Hepatocyte (in vitro differentiated cells): ENCODE measurements at places on chromosomes 4 and X.

- DNase-seq, result no peak
These were observed 27.7 kb downstream of the PAK3 start for GRCh38 chrX:111123606-111124179.

- DNase-seq, result no peak
These were observed 66.9 kb upstream of the PCDH7 start for GRCh38 chr4:30653291-30653690.

- no peak for DNase-seq
These were observed 222.4 kb downstream of the GPAT3 start for GRCh38 chr4:83758285-83758684.

- no peak for DNase-seq
These were observed 45.0 kb downstream of the CPLX1 start for GRCh38 chr4:780716-781492.

GRCh38 chrX:33252306-33252825 lies 41.0 kb upstream of the DMD start:
- DNase-seq, result no peak

DNA sequence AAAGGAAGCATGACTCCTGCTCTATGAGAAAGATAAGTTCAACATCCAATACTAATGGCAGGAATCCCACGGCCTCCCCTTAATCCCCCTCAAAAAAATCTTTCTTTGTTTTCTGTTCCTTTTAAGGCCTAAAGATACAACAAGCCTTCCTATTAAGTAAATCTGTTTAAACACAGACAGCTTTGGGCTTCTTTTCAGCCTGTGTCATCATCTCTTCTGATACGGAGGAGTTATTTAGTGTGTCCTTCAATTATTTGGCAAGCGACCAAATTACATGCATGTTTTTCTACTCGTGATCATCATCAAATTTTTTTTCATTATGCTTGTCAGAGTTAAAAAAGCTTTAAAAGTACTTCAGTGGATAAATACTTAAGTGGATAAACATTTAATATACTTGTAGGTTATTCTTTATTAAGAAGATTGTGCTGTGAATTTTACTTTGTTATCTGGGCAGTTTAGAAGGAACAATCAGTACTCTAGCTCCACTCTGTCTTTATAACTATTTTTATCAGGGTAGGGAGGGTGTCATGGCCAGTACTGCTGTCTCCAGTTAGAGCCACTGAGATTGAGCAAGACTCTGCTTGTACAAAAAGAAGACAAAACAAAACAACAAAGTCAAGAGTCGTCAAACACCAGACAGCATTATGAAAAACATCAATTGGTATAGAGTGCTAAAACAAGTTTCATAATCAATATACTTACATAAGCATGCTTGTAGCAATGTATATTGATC lies 210.7 kb downstream of the PRR32 start:
- no peak for DNase-seq

DNA sequence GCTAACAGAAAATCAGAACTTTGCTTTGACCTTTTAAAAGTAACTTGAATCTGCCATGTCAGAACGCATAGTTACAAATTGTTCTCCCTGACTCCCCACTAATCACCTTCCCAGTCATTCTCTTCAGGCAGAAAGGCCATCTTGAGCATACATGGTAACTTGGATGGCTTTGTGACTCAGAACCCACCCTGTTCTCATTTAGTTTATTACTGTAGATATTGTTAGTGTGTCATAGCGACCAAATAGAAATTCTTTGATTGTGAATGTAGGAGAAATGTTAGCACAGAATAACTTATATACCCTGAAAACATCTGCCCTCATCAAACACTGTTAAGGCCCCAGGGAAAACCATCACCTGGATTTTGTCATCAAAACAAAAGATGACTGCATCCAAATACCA lies 382.0 kb downstream of the MAGEB5 start:
- DNase-seq, result no peak

DNA sequence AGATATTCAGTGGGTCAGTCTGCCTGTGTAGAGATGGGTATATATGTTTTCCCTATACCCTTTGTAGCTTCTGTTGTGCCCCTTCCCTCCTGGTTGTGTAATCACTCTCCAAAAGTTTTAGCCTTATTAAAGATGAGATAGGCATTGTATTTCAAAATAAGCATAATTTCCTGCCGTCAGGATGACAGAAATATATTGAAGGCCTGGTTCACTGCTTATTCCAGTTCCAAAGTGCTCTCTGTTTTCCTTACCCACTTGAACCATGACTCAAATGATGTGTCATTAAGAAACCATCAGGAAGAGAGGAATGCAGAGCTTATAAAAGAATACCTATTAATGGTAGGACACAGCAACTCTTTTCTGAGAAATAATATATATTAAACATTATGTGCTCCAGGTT lies 178.5 kb downstream of the GABRB1 start:
- no peak for DNase-seq

GRCh38 chrX:35858906-35859305 lies 60.6 kb upstream of the CFAP47 start:
- DNase-seq, result no peak
